Left ventricle myocardium inferior (tissue), 1 donor: ENCODE measurements at places on chromosomes 12 and 14. TPM values are rescaled to one million over a fixed set of nuclear protein-coding genes. Genes with fewer than 3 reads are reported as not detected.

DNA sequence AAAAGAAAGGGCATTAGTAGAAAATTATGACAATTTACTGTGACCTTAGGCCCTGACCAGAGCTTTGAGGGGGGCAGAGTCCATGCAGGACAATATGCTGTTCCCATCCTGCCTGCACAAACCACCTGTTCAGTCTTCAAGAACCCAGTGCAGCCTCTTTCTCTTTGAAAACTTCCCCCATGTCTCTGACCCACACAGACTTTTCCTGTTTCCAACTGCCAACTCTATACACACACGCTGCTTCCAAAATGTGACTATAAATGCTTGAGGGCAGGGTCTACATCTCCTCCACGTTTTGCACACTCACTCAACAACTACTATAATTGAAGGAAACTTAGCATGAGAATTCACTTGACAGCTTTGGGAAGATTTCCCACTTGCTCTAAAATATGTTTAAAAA is 36.6 kb upstream of the SYCP3 start:
- DNase-seq = no peak

DNA sequence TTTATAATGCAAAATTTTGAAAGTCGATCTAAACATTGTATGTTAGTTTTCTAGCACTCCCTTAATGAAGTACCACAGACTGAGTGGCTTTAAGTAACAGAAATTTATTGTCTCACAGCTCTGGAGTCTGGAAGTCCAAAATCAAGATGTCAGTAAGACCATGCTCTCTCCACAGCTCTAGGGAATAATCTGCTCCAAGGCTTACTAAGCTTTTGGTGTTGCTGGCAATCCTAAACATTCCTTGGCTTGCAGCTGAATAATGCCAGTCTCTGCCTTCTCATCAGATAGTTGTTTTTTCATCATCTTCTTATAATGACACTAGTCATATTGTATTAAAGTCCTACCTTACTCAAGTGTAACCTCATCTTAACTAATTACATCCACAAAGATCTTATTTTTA is 102.2 kb downstream of the RASSF9 start:
- no peak for DNase-seq

DNA sequence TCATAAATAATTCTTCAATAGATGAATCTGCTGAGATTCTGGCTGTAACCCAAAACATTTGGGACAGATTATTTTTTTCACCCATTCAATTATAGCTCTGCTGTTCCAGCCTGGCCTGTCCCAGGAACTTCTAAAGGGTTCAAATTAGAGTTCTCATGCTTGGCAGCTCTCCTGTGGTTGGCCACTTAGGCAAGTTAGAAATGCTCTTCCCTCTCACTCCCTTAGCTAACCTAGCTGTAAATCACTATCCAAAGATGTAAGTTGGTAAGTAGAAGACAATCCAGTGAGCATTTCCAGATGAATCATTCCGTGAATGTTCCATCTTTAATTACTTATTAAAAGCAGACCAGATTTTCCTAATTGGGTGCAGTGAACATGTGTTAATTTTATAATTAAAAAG is 760.4 kb upstream of the TBX3 start:
- no peak for DNase-seq

DNA sequence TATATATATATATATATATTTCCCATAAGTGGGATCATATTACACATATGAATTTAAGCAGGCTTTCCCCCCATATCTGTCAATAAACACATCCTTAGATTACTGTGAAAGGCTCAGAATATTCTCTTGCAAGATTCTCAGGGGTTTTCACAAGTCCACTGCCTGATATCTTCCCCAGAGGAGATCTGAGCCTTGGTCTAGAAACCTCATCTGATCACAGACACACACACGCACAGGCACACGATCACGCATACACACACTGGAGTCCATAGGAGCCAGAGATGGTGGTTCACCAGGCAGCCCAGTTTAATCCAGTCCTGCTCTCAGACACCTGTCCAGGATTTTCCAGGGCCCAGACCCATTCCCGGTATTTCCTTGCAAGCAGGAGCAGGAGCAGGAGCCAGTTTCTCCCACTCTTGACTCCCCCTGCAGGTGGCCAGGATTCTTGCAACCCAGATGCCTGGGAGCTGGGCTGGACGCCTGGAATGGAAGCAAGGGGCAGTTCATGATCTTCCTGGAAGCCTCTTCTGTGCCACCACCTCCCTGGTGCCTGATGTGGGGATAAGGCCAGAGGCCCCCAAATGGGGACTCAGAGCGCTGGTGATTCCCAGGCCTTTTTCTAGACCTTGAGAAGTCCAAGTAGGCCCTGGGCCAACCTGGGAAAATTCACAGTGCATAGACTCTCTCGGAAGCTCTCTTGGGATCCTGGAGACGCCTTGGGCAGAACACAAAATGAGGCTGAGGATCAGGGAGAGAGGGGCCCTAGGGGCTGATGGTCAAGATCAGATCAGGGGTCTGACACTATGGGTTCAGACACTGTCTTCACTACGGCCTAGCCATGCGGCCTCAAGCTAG is 16.5 kb upstream of the KRT78 start:
- DNase-seq = peak; percentile 48

GRCh38 chr14:59117754-59118528 is 70.5 kb upstream of the DAAM1 start:
- no peak for DNase-seq

Gene SEL1L
- 54.4 TPM for total RNA-seq

Gene COCH
- total RNA-seq = 0.60 TPM
